Stimulated activated CD4-positive, alpha-beta T cell treated with anti-CD3 and anti-CD28 coated beads, Interleukin-15, amount 100 ng/mL, for 1 hour (primary cell): ENCODE measurements at places on chromosomes 5 and 9.

DNA sequence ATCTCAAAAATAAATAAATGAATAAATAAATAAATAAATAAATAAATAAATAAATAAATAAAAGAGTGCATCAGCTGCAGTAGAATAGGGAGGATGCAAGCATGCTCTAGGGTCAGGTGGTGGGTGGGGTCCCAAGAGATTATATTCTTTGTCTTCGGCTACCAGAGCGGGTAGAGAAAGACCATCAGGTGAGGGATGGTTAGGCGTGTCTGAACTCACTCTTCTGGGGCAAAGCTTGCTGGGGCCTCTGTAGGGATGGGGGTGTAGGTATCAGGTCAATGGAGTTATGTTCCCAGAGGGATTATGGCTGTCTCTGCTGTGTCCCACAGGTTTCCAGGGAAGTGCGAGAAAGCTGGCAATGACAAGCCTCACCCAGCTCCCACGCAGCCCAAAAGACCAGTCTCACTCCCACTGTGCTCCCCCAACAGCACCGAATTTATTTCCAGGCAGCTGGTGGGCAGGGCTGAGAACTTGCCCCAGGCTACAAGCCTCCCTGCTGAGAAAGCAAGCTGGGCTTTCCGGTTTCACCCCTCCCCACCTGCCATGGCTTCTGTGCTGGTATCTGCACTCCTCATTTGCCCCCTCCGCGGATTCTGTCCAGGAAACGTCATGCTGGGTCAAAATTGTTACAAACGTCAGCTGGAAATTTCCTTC is 180.8 kb downstream of the LURAP1L start:
- no peak for DNase-seq

DNA sequence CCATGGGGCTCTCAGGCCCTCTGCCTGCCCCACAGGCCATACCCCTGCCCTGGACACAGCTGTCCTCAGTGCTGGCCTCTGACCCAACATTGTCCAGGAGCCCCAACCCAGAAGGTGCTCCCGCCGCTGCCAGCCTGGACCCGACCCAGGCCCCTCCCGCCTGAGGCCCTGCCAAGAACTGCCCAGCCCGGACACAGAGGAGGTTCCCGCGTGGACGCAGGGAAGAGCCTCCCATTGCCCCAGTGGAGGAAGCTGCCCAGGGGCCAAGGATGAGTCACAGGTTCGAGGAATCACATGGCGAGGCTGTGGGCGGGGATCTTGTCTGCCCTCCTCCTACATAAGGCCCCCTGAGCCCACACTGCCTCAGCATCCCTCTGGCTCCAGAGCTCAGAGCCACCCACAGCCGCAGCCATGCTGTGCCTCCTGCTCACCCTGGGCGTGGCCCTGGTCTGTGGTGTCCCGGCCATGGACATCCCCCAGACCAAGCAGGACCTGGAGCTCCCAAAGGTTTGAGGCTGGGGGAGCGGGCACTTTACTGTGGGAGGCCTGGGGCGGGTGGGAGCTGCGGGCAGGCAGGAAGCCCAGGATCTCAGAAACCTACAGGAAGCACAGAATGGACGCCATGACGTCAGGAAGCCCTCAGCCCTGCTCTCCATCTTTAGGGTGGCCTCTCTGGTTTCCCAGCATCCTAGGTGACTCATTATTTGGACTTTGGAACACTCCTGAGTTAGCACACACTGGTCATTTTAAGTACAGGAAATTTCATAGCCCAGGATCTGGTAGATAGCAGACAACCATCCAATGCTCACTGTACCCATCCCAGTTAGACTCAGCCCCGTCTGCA is at the start of gene PAEP:
Gene PAEP, plus strand, starts transcription at position 366 of the 844 bp plus-strand sequence.
- DNase-seq: no peak

DNA sequence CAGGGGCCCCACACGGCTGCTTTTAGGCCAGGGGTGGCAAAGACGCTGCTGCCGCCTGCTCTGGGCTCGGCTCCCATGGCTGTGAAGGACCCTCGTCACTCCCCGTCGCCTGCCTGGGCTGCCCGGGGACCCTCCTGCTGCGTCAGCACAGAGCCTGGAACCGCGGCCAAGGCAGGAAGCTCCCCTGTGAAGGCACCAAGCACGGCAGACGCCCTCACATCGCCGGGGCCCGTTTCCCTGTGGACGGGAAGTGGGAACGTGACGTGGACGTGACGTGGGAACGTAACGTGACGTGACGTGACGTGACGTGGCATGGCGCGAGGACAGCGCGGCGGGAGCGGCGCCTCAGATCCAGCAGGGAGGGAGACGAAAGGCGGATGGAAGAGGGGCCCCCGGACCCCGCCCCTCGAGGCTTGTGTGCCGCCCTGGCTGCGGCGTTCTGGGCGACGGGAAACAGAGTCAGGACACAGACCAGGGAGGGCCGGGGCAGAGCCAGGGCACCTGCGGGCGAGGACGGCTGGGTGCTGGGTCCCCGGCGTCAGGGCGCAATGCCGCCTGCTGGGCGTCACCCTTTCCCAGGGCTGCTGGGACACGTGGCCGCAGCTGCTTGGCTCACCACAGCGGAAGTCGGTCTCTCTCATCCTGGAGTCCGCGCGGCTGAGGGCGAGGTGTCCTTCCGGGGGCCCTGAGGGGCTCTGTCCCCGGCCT is 53.1 kb downstream of the MRPL36 start:
- no peak for DNase-seq

DNA sequence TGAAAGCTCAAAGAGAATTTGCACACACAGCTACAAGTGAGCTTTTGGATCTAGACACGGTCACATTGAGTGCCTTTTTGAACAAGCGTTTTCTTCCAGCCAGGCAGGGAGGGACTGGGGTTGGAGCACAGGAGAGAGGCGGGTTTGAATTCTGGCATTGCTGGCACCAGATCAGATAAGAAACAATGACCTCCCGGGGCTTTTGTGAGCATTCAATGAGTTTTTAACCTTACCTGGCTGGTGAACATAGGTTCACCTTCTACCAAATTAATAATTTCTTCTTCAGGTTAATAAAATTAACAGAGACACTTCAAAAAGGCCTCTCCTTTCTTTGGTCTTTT is 312.9 kb upstream of the MSX2 start:
- no peak for DNase-seq

GRCh38 chr5:168941901-168942300 is 359.0 kb downstream of the SLIT3 start:
- DNase-seq: no peak

DNA sequence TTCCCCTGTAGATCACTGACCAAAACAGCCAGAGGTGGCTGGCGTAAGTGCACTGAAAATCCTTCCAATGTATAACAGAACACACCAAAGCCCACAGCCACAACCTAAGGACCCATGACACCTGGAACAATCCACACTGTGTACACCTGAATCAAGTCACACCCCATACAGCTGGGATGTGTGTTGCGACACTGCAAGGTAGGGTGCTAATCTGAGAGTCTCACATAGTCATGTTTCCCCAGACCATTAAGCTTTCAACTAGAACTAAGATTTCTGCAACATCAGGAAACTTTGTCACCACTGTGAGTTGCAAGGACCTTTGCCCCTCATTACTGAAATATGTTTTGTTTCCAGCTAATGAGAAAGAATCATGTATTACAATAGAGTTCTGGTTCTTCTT is 59.4 kb downstream of the MED27 start:
- no peak for DNase-seq

GRCh38 chr9:72856972-72857623 is 95.8 kb downstream of the ALDH1A1 start:
- DNase-seq: no peak

DNA sequence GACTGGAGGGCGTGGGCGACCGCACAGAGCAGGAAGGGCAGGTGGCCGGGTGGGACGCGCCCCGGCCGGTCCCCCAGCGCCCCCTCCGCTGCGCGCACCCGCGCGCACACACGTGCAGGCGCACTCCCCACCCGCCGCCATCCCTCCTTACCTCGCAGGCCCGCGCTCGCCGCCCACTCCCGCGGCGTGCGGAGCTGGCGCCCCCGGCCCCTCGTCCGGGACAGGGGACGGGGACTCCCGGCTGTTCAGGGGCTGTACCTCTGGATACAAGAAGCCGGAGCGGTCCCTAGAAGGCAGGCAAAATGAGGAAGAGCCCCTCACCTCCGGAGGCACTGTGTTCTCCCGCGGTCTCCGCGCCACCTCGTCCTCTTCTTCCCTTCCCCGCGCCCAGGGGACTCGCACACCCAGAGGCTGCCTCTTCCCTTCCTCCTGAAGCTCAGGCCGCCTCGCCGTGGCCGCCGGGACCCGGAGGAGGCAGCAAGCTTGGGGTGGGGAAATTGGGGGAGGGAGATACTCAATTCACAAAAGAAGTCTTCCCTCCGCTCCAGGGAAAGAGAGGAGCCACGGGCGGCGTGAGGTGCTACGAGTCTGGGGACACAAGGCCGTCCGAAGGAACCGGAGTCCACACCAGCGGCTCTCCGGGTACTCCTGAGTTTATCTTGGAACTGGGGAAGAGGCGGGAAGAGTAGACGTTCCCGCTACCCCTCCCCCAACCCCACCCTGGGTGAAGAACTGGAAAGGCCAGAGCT is 1.4 kb upstream of the GABRB2 start:
- DNase-seq: no peak

GRCh38 chr9:99299211-99300102 is 77.4 kb downstream of the SEC61B start:
- no peak for DNase-seq

DNA sequence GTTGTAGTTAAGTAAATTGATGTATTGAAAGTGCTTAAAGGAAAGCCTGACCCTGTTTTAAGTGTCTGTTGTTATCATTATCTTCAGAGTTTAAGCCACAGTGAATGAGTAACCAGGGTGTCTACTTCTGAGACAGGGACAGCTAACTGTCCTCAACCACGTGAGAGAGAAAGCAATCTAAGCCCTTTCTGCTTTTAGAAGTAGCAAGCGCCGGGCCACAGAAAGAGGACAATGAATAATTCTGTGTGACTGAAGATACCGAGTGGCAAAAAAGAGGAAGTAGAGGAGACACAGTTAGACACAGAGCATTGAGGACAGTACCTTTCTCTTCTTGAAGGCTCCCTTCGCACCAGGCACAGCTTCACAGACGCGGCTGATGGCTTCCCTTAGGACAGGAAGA is 86.3 kb downstream of the S1PR3 start:
- no peak for DNase-seq

DNA sequence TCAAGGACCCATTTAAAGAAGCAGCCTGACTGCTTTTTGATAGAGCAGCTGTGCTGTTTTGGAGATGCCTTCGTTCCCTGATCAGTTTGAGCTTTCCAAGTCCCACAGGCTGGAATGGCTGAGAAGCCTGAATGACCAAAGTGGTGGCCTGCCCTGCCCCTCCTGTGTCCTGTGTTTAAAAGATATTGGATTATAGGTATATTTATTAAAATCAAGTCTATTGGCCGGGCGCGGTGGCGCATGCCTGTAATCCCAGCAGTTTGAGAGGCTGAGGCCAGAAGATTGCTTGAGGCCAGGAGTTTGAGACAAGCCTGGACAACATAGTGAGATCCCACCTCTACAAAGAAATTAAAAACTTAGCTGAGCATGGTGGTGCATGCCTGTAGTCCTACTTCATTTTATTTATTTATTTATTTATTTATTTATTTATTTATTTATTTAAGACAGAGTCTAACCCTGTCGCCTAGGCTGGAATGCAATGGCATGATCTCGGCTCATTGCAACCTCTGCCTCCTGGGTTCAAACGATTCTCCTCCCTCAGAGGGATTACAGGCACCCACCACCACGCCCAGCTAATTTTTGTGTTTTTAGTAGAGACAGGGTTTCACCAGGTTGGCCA is 87.7 kb downstream of the CACNA1B start:
- no peak for DNase-seq

GRCh38 chr5:143409926-143410325 is 6.4 kb upstream of the NR3C1 start:
- no peak for DNase-seq

DNA sequence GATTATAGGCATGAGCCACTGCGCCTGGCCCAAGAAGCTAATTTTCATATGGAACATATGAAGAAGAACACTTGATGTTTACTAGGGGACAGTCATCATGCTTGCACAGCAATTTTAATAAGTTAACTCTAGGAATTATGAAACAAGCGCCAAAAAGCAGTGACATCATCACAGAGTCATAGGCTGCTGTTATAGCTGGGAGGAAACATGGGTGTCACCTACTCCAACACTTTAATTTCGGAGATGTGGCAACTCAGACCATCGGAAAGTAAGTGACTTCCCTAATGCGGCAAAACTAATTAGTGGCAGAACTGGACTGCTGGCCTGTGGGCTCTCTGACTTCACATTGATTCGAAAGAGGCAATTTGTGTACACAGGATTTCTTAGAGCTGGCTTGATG is 38.1 kb upstream of the EQTN start:
- DNase-seq: no peak

DNA sequence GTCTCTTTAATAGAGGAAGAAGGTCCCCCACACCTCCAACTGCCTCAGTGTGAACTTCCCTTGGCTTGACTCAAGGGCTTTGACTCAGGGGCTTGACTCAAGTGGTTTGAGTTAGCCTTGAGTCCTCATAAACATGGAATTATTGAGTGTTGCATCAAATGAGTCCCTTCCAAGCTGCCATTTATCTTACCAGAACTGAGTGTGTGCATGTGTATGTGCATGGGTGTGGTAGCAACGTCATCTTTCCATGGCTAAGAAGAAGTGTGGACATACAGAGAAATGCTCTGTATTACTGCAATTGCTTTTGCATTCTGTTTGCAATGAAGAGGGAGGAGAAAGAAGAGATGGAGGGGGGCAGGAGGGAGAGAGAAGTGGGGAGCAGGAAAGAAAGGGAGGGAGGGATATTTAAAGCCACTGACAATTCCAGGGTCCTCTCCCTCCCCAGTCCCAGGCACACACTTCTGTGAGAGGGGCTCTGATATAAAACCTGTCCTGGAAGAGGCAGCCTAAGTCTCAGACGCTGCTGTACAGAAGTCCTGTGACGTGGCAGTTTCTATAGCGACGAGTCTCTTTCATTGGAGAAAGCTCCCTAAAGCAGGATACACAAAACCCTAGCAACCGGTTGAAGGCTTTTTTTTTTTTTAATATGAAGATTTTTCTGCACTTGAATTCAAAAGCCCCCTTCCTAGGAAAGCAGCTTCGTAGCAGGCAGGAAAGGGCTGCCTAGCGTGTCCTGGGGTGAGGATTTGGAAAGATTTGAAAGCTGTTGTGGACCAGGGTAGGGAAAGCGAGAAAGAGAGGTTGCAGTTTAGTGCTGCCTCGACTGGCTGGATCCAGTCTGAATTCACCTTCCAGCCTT is 93.3 kb upstream of the MAP1B start:
- no peak for DNase-seq

DNA sequence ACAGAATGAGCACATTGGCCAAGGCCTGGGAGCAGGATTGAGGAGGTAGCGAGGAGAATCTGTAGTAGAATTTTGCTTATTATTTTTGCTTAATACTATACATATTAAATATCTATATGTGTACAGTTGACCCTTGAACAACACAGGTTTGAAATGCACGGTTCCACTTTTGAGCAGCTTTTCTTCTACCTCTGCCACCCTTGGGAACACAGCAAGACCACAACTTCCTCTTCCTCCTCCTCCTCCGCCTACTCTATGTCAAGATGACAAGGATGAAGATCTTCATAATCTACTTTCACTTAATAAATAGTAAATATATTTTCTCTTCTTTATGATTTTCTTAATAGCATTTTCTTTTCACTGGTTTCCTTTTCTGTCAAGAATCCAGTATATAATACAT is 541.4 kb downstream of the KCTD16 start:
- no peak for DNase-seq
